Psoas muscle (tissue), 8 donors: ENCODE measurements at places on chromosomes 7 and 10. TPM values are rescaled to one million over a fixed set of nuclear protein-coding genes. Genes with fewer than 3 reads are reported as not detected.

DNA sequence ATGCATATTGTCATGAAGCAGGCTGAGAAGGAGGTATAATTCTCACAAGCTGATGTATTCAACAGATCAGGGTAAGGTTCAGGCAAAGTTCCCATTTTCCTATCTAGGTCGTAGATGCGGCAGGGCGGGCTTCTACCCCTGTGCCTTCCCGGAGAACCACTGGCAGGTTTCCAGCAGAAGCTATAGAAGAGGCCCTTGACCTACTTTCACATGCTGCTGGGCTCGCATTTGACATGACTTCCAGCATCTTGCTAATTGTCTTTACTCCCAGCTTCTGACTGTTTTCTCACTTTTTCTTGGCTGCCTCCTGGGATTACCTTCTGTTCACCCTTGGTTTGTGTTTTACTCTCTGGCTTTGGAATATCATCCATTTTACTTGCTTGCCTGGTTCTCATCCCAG lies 32.6 kb upstream of the ORC5 start:
- DNase-seq = no peak

NPY gene
- total RNA-seq = not detected

SLC26A5 gene
- not detected for total RNA-seq

GRCh38 chr7:35576031-35576573 lies 118.8 kb downstream of the HERPUD2 start:
- DNase-seq = no peak
